ENCODE measurements at places on chromosomes 2 and 18. TPM values are rescaled to one million over a fixed set of nuclear protein-coding genes. Genes with fewer than 3 reads are reported as not detected.

DNA sequence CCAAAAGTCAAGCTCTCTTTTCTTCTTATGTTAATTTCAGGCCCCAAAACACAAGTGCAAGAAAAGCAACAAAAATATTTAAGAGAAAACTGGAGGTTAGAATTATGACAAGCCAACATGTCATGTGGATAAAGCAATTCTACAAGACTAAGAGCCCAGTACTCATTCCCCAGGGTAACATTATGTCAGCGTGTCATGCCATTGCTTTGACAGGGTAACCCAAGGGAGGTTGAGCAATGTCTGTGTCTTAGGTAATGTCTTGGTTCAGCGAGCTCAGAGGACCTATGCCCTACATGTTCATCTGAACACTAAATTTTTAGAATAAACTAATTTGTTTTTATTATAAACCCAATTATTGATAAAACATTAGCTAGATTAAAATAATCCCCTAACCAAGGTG, 173.2 kb upstream of the ZNF804A start:
- DNase-seq: no peak

DNA sequence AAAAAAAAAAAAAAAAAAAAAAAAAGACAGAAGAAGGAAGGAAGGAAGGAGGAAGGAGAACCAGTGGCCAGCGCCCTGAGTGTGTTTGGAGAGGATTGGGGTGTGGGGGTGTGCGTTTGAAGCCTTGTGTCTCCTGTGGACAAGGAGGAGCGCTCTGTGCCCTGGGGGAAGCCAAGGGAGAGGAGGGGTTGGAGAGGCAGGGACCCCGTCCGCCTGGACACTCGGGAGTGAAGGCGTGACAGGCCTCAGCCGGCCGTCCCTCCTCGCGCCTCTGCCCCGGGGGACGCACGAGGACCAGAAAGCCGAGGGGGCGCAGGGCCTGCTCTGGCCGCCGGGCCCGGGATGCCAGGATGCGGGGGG, 44.9 kb downstream of the SERTAD2 start:
- no peak for DNase-seq

- no peak for DNase-seq
Measured at GRCh38 chr2:1922402-1923025, 178.2 kb upstream of the PXDN start.

DNA sequence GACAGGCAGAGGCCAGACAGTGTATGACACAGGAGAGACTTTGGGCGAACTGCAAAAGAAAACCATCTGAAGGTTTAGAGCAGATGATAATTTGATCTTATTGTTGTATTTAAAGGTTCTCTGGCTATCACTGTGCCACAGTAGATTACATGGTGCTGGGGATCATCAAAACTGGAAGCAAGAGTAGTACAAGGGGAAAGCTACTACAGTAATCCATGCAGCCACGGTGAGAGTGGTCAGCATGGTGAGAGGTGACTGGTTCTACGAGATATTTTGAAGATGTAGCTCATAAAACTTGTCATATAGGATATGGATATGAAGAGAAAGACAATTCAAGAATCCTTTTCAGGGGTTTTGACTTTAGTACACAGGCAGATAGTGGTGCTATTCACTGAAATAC, 194.8 kb upstream of the GULP1 start:
- DNase-seq: no peak

DNA sequence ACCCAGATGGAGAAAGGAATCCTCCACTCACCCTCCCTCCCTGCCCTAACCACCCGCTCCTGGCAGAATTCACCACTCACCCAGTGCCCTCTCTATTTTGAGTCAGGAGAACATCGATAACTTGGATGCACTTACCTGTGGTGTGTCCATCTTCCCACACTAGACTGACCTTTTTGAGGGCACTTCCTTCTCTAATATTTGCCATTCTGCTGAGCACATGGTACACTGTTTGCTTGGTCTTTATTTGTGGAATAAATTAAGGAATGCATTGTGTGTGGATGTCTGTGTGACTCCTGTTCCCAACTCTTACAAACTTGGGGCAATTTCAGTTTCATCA, 133.7 kb downstream of the ACKR3 start:
- DNase-seq: no peak

- no peak for DNase-seq
Measured at GRCh38 chr2:226647621-226648518, 151.8 kb downstream of the IRS1 start.

DNA sequence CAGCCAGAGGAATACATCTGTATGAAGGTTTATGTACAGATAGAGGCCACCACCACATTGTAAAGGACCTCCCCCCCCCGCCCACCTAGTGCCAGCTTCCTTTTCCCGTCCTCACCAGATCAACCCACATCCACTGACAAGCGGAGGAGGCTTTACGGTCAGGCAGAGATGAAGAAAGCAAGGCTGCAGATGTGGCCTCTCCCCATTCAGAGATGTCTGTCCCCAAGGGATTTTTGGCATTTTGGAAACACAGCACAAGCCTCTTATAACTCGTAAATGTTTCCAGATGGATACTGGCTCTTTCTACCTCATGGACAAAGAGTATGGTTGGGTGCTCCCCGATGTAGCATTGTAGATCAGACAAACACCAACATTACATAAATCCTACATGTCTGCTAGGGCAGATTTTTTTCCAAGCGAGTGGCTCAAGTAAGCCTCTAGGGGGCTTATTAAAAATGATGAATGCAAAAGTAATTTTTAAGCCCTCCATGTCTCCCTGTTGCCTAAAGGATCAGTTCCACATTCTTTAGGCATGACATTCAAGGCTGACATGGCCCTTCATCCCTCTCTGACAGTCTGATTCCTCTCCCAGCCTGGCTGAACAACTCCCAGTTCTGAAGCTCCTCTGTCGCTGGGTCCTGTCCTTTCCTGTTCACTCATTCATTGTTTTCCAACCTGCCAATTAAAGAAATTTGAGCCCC, 11.7 kb downstream of the VIT start:
- peak; percentile 81 for DNase-seq

- peak; percentile 14 for DNase-seq
Measured at GRCh38 chr2:48112911-48113680, 206.8 kb upstream of the FBXO11 start.

DNA sequence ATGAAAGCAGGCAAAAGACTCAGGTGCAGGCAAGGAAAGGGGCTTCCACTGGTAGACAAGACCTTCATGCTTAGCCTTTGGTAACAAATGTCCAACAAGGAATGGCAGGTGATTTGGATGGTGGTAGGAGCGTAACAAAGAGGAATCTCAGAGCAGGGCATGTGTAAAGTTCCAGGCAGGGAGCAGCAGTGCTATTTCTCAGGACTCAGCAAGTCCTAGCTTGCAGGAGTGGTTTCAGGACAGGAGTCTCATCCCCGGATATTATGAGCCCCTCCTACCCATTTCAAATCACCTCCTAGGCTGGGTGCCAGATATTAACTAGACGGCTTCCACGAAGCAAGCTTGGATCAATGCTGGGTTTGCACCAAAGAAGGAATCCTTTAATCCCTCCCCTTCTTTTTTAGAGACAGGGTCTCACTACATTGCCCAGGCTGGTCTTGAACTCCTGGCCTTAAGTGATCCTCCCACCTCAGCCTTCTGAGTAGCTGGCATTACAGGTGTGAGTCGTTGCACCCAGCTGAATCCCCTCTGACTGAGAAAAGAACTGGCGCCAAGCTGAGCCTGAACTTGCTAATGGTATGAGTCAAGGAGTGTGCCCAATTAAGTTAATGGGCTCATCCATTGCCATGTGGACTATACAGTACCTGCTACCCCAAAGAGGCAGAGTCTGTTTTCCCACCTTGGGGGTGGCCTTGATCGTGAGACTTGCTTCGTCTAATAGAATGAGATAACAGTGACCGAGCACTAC, 190.3 kb downstream of the ARL4C start:
- DNase-seq: no peak

DNA sequence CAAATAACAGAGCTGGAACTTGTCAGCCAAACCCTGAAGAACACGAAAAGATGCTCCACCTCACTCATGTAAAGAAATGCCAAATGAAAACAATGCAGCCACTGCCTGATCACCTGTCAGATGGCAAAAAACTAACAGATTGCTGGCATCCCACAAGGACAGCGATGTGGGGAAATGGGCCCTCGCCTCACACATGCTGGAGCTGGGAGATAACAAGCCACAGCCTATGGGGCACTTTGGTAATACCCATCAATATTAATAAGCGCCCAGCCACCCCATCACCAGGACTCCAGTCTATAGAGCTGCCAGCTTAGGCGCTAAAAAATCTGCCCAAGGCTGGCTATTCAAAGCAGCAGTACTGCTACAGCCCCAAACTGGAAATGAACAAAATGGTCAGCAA, 27.0 kb downstream of the TFCP2L1 start:
- no peak for DNase-seq

DNA sequence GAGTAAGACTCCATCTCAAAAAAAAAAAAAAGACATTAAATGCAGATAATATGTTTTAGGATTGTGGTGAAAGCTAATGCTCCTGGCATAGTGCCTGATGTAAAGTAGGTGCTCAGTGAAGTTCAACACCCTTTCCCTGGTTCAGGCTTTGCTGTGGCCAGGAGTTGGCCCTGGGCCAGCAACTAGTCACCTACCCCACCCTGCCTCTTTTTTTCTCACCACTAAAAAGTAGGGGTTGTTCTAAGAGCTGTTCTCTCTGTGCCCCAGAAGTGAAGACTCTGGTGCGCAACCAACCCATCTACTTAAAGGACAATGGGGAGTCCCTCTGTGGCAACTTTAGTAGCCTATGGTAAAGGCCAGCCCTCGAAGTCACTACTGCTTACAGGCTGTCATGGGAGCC, 75.9 kb downstream of the DNMT3A start:
- no peak for DNase-seq

- no peak for DNase-seq
Measured at GRCh38 chr2:168560817-168561499, 104.9 kb downstream of the CERS6 start.

- no peak for DNase-seq
Measured at GRCh38 chr18:66553824-66554223, 50.1 kb downstream of the CDH19 start.

DNA sequence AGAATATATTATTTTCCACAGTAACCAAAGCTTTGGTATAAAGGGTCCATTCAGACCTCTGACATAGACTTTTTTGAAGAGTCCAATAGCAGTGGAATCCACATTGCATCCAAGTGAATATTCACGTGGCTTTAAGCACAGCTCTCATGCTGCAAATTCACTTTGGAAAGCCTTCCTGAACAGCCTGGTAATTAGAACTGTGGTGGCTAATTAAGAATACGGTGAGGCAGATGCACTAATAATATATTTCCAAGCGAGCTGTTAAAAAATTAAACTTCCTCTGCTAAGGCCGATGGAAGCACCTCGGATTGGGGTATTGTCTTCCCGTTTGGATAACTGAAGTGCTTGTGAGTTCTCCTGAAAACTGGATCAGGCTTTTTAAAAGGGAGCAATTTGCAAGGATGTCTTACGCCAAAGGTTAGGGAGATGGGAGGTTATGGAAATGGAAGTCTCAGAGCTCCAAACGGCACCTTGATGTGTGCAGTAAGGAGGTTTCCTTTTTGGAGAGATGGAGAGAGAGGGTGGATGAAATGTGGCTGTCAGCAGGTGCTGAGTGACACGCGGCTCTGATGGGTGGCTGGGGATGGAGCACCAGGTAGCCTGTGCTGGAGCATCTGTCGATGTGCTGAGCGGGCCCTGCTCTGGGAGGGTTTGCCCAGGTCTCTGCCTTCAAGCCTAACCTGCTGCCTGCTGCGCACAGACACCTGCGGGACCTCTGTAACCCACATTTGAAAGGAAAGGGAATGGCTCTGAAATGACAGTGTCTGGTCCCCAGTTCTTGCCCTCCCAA, 37.5 kb downstream of the CABLES1 start:
- no peak for DNase-seq

GRCh38 chr2:212921711-212922110, 229.7 kb downstream of the IKZF2 start:
- DNase-seq: no peak

- DNase-seq: peak; percentile 33
Measured at GRCh38 chr2:236568068-236568921, 1.3 kb upstream of the ACKR3 start.

DNA sequence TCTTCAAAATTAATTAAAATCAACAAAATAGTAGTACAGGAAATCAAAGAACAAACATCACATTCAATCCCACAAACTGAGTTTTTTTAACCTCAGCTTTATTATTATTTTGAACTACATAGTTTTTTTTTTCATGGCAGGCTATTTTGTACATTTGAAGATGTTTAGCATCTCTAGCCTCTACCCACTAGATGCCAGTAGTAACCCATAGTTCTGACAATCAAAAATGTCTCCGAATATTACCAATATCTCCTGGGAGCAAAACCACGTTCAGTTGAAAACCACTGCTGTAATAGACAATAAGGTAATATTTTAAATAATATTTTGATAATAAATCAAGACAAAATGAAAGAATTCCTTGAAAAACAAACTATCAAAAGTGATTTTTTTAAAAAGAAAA, 702.6 kb upstream of the LRRTM1 start:
- no peak for DNase-seq

GRCh38 chr2:220057391-220057790, 430.0 kb downstream of the SLC4A3 start:
- DNase-seq: no peak

- DNase-seq: no peak
Measured at GRCh38 chr2:241502281-241502680, 6.1 kb downstream of the STK25 start.

- DNase-seq: peak; percentile 65
Measured at GRCh38 chr2:152587187-152587947, 129.9 kb downstream of the PRPF40A start.

DNA sequence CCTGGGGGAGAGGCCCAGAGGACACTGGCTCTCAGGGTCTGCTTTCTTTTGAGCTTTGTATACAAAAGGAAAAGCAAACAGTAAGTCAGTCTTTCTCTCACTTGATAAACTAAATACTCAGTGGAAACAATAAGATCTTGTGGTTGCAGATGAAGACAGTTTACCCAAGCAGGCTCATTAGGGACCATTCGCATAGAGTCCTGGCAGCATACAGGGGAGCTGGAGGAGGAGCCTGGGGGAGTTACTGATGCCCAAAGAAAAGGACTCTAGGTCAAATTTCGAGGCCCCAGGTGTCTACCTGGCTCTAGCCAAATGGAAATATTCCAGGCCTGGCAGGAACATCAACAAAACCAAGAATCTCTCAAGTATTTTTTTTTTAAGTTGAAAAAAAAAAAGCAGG, 225.3 kb downstream of the CNTNAP5 start:
- no peak for DNase-seq

Gene NR4A2
- 0.96 TPM for total RNA-seq

Gene LYPD6B
- 21.6 TPM for total RNA-seq

Gene IHH
- not detected for total RNA-seq

Gene SLC19A3
- not detected for total RNA-seq

Gene SH3RF3
- 4.3 TPM for total RNA-seq

Gene PEX13
- 52.7 TPM for total RNA-seq

Gene NXPH2
- total RNA-seq: not detected
